ENCODE measurements at places on chromosomes 1 and 21. TPM values are rescaled to one million over a fixed set of nuclear protein-coding genes. Genes with fewer than 3 reads are reported as not detected.

- no peak for DNase-seq
These were observed 543.6 kb upstream of the B3GALT2 start for GRCh38 chr1:193730017-193730416.

GRCh38 chr1:228477263-228477662 lies 9.9 kb upstream of the RNF187 start:
- no peak for DNase-seq

The FCRL1 gene
- not detected for total RNA-seq

The CLCA4 gene
- not detected for total RNA-seq

The KIF2C gene
- 106 TPM for total RNA-seq

GRCh38 chr1:248756151-248756550 lies 592 bp upstream of the LYPD8 start:
- DNase-seq, result no peak

DNA sequence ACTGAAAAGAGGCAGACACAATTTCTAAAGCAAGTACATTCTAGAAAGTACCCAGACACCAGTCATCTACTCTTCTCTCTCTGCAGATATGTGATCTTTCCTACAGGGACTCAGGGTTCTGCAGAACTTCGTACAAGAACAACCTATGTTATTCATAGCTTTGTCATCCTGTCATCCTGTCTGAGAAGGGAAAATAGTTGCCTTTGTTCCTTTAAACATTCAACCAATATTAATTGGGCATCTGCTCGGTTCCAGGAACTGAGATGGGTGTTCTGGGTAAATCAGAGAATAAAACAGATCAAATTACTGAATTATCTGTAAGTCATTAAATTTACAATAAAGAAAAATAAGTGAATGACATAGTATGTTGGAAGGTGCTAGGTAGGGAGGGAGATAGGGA lies 504.9 kb downstream of the MATN1 start:
- no peak for DNase-seq

- no peak for DNase-seq
These were observed 140.4 kb upstream of the ADGRL2 start for GRCh38 chr1:81660286-81660685.

DNA sequence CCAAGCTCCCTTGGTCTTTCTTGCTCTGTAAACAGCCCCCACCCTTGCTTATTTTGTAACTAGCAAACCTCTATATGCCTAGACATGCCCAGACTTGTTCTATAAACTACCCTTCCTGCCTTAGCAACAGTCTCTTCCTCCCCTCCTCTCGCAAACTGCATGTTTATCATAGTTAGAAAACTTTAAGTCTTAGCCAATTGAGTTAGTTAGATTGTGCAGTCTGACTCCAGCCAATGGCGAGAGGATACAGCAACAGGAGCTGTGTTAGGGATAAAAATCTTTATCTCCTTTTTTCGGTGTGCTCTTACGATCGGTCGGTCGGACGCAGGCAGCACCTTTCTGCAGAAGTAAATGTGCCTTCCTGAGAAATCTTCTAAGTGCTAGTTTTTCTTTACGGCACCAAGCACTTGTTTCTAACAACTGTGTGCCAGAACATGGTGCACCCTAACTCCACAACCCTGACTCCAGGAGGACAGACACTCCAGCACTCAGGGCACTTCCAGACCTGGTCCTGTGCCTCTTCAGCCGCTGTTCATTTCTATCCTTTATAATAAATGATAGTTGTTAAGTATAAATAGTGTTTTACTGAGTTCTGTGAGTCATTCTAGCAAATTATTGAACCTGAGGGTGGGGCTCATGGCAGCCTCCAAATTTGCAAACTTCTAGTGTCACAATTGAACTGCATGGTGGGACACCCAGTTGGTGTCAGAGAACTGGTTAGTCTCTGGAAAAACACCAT lies 25.7 kb upstream of the GNG4 start:
- no peak for DNase-seq

- no peak for DNase-seq
These were observed 61.3 kb downstream of the SLC66A1 start for GRCh38 chr1:19373211-19374082.

The PPIAL4G gene
- total RNA-seq, result 0.45 TPM

The TNFSF18 gene
- total RNA-seq, result not detected

DNA sequence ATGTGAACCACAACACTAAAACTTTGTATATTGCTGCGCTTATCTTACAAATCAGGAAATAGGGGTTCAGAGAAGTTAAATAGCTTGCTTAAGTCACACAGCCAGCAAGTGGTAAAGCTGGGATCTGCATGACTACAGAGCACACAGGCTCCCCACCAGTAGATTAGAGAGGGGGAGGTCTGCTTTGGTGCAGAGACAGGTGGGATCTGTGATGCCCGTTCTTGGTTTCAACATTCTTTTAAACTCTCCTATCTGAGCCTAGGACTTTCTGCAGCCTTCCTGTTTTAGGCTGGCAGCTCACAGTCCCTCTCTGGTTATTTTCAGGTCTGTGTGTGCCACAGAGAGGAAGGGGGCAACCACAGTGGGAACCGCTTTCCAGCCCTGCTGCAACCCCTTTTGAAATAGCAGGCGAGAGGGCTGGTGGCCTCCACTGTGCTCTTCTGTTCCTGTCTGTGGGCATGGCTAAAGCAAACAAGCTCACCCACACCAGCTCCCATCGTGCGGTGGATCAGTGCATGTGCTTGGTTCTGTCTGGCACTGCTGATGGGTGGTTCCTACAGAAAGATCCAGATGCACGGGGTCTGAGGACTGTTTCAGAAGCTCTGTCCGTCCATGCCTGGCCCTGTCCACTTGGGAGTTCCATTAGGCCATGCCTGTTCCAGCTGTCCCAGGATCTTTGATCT lies 1.7 kb upstream of the IL6R start:
- peak; percentile 45 for DNase-seq
